ENCODE measurements at places on chromosomes 6 and 20.

DNA sequence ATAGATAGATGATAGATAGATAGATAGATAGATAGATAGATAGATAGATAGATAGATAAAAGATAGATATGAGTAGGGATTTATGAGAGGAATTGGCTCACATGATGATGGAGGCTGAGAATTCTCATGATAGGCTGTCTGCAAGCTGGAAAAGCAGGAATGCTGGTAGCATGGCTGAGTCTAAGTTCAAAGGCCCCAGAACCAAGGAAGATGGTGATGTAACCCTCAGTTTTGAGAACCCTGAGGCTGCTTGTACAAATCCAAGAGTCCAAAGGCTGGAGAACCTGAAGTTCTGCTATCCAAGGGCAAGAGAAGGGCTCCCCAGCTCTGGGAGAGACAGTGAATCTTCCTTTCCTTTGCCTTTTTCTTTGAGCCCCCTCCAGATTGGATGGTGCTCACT, 210.8 kb downstream of the RFPL4B start:
- no peak for DNase-seq

GRCh38 chr6:52381249-52381648, 19.3 kb downstream of the PAQR8 start:
- no peak for DNase-seq

GRCh38 chr20:48414786-48415185, 413.0 kb downstream of the PREX1 start:
- DNase-seq = no peak

GRCh38 chr6:151441390-151442166, 10.3 kb downstream of the RMND1 start:
- DNase-seq = no peak

DNA sequence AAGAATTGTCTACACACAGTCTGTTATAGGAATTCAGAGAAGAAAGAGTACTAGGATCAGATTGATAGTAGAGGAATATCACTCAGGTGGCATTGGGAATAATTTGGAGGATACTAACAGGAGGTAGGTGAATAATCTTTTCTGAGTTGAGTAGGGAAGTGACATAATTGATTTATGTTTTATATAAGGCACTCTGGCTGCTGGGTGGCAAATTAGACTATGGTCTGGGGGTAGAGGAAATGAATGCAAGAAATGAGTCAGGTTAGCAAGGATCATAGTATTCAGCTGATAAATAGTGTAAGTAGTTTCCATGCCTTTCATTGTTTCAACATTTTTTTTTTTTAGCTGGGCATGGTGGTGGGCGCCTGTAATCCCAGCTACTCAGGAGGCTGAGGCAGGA, 113.3 kb downstream of the CDKAL1 start:
- no peak for DNase-seq

Measured in NCI-H774 (cell line).